Uterus (tissue), 4 donors: ENCODE measurements at places on chromosomes 11 and 22. TPM values are rescaled to one million over a fixed set of nuclear protein-coding genes. Genes with fewer than 3 reads are reported as not detected.

Gene SPECC1L
- 67.1 TPM for total RNA-seq

Gene KIF18A
- total RNA-seq: 0.43 TPM

Gene TTC28
- 43.8 TPM for total RNA-seq

Gene UBQLNL
- 1.0 TPM for total RNA-seq

Gene MIOX
- total RNA-seq: not detected

Gene TRIM6
- 7.7 TPM for total RNA-seq

Gene C11orf42
- not detected for total RNA-seq

Gene SLC25A45
- total RNA-seq: 0.29 TPM

Gene GPHA2
- total RNA-seq: not detected

Gene HSPA8
- 1,864 TPM for total RNA-seq

Gene SLN
- total RNA-seq: not detected

Gene PDGFD
- total RNA-seq: 40.4 TPM

Gene ANO5
- total RNA-seq: 5.8 TPM

Gene OR51T1
- not detected for total RNA-seq

Gene ADM2
- not detected for total RNA-seq

Gene POU2AF2
- not detected for total RNA-seq

Gene TRPC6
- total RNA-seq: 4.0 TPM

Gene MB
- not detected for total RNA-seq

Gene SCGB2A2
- not detected for total RNA-seq

Gene TSPAN32
- not detected for total RNA-seq

Gene AMBRA1
- total RNA-seq: 41.0 TPM

Gene SIAE
- 7.4 TPM for total RNA-seq
